ENCODE measurements at places on chromosomes 16 and 17. TPM values are rescaled to one million over a fixed set of nuclear protein-coding genes. Genes with fewer than 3 reads are reported as not detected.

The GNPTG gene
- 44.3 TPM for total RNA-seq

The MTMR4 gene
- total RNA-seq = 11.6 TPM

The SPAG5 gene
- 0.97 TPM for total RNA-seq

The AANAT gene
- not detected for total RNA-seq

The ATP2A3 gene
- 12.0 TPM for total RNA-seq

- DNase-seq = no peak
Measured at GRCh38 chr16:88465387-88465983, 12.4 kb downstream of the ZFPM1 start.

DNA sequence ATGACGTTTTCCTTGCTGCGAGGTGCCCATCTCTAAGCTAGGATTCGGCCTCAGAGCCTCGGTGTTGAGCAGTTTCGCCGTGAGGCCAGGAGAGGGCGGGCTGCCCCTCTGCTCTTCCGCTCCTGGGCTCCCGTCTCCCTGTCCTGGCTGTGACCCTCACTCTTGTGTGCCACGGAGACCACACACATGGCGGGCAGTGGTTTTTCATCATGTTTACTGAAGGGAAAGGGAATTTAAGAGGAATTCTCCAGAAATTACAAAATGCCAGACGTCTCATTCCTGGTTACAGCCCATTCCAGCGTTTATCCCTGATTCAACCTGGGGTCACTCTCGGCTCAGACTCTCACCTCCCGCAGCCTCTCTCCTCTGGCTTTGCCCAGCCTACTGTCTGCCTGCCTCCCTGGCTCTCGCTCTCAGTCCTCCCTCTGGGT is 96.8 kb upstream of the ELAC2 start:
- DNase-seq = peak; percentile 21

Data from left cardiac atrium (tissue), 4 donors.